ENCODE measurements at places on chromosomes 7 and 10.

DNA sequence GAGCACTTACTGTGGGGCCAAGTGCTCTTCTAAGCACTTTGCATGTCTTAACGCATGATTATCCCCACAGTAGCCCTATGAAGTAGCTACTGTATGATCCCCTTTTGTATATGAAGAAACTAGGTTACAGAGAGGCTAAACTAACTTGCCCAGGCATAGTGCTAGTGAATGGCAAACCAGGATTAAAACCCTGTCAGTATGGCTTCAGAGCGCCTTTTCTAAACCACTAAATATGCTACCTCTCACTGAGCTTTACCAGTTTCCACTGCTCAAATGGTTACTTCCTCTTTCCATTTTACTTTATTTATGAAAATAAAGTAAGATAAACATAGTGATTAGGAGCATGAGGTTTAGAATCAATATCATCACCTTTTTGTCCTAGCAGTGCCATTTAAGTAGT lies 73.6 kb downstream of the PODXL start:
- DNase-seq, result no peak

DNA sequence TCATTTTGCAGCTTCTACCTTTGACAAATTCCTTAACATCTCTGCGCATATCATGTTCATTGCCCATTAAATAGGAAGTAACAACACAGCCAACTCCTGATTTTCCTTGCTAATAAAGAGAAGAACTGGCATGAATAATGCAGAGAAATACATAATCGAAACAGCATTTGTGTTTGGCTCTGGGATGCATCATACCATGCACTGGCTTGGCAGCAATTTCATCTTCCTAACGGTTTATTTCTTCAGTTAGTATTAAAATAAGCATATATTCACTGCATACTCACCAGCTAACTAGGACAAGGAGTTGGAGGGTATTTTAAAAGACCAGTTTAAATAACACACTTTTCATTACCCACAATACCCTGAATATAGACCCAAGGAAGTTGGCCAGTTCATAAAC lies 132.5 kb downstream of the ITGA8 start:
- no peak for DNase-seq

DNA sequence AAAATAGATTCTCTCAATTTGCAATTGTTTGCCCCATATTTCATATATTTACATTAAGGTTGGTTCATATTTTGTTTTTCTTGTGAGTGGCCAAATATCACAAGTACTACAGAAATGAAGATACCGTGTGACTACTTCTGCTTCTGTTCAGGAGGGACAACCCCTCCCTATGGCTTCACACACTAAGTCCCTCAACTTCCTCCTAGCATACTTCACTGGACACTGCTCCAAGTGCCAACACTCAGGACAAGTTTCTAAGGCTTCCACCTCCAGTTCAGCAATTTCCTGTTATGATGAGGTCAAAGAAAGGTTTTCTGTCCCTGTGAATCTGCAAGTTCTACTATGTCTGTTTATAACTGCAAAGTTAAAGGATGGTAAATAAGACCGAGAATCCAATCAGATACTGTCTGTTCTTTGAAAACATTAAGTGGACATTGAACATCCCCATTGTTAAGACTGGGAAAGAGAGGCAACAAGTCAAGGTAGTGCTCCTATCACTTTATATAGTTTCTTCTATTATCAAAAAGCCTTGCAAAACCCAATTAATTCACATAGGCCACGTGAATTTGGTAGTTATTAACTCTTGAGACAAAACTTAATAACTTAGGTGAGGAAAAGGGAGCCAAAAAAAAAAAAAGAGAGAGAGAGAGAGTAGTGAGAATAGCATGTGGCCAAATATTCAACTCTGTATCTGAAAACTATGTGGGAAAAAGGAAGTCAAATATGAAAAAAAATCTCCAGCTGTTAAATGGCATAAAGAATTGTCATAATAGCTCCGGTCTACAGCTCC lies 81.3 kb upstream of the DKK1 start:
- DNase-seq, result no peak

- no peak for DNase-seq
Observed at GRCh38 chr7:75649462-75649861, 89.3 kb downstream of the HIP1 start.

DNA sequence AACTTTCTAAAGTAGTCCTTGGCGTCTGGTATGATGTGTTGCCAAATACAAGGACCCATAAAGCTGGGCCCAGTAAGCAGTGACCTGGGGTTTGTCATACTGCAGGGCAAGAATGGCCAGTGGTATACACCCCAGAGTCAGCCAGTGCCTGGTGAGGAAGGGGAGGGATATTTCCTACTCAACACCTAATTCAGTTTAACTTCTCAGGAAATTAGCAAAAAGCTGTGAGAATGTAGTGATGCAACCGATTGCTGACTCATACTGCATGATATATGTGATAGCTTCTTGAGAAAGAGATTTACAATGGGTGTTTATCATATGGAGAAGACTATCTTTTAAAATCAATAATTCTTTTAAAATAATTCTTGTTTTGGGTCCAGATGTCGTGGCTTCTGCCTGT lies 889.3 kb upstream of the CELF2 start:
- no peak for DNase-seq

DNA sequence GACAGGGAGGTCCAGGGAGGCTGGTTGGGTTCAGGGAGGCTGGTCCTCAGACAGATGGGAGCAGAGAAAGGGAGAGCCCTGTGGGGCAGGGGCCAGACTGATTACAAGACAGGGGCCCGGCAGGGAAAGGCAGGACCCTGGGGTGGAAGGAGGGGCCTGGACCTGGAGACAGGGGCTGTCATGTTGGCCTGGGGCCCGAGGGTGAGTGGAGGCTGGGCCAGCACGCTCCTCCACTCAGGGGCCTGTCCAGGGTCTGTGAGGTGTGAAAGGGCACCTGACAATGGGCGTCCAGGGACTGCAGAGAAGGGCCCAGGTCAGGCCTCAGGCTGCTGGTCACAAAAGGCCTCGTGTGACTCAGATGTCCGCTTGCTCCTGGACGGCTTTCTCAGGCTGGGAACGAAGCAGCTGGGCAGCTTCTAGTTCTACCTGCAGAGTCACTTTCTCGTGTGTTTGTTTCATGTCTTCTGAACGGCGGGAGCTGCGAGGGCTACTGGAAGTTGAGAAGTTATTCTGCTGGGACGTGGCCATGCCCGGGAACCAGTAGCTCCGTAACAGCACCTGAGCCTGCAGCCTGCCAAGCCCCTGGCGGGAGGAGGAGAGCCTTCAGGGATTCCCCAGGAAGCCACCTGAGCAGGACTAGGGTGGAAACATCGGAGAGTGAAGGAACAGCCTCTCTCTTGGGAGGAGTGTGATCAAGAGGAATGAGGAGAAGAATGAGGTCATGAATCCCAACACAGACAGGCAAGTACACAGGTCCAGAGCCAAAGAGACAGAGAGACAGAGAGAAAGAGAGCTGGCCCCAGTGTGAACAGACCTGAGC lies 65.8 kb downstream of the KLF6 start:
- DNase-seq, result no peak

DNA sequence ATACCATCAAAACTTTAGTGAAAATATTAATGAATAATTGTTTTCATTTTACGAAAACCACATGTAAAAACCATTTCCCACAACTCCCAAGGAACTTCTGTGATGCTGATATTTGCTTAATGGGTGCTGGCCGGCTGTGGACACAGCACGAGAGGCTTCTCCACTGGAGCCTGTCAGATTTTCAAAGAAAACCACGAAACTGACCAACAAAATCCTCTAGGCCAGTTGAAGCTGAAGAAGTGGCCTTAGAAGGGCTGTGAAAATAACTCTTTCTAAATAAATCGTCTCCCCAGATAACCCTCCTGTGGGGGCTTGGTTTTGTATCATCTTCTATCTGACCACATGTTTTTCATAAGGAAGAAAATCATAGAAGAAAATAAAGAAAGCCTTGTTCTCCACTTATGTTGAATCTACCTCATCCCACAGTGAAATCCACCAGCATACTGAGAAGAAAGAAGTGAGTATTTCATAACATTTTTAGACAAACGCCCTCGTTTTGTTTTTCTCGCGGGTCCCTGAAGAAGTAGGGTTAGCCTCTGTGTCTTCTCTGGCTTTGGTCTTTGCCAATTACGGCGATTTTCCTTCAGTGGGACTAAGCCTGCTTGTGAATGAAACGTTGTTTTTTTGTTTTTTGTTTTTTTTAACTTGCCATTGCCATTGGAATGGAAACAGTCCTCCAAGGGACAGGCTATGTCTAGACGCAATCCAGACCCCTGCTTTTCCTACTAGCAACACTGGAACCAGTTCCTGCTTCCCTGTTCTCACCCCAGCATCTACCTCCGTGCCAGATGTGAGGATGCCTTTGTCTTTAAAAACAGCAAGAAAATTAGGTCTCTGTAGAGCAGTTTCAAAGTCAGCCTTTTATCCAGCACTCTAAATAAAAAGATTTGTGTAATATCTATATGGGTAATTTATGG lies 123.9 kb downstream of the ADAM12 start:
- DNase-seq, result no peak

DNA sequence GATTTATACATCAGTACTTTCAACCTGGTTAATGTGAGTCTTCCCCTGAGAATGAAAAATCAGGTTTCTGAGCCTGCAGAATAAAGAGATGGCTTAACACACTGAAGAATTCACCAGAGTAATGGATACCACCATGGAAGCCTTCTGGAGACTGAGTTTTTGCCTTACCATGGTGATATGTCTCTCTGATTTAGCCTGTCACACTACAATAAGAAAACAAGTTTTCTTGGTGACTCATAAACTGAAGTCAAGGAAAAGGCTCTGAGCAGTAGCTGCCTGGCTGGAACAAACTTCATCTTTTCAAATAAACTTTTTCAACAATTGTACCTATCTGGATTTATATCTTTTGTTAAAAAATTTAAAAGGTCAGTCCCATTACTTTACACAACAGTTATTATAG lies 229.0 kb downstream of the PRPF18 start:
- no peak for DNase-seq

DNA sequence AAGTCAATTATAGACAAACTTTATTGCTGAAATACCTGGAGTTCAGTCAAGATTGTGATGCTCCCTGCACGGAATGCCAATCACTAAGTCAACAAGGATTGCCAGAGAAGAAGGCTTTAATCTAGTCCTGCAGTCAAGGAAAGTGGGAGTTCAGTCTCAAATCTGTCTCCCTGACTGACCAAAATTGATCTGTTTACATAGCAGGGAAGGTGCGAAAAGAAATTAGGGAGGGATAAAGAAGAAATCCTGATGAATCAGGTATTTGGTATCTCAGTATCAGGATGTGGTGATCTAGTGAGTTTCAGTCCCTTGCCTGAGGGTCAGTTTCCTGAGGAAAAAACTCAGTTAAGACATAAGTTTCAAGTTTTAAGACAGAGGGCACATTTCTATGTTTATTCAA lies 2.1 kb upstream of the AKR1D1 start:
- DNase-seq, result no peak

DNA sequence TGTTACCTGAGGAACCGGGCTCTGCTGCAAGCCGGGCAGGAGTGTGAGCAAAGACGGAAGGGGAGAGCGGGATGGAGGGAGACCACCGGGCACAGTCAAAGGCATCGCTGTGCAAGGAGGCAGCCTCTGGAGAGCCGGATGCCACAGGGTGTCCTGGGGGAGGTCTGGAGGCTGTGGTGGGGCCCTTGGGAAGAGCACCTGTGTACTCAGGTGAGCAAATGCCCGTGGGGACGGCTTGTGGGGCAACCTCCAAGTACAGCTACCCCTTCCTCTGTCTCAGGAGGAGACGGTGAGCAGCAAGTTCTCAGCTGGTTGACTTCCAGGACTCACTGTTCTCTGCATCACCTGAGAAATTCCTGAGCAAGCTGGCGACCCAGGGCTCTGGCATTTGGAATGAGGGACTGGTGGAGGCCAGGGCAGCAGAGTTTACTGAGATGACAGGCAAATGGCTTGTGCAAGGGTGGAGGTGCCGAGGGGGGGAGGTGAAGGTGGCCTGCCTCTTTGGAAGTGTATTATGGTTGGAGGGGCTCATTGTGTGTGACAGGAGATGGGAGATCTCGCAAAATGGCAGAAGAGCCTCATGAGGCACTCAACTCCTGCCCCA lies 345.2 kb upstream of the SHH start:
- DNase-seq, result no peak

DNA sequence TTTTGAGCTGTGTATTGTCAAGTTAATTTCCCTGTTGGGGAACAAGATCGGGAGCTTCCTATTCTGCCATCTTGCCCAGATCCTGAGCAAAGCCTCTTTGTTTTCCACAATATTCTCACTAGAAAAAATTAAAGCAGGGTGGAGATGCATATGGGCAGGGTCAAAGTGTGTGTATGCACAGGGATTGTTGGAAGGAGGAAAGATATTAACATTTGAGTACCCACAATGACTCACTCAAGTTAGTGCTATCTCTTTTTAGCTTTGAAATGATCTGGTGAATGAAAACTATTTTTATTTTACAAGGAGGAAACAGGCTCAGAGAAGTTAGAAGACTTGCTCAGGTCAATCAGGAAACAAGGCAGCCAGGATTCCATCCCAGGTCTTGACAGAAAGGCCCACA lies 6.7 kb upstream of the BTBD16 start:
- no peak for DNase-seq

GRCh38 chr10:102508506-102508905 lies 4.7 kb downstream of the SUFU start:
- no peak for DNase-seq

DNA sequence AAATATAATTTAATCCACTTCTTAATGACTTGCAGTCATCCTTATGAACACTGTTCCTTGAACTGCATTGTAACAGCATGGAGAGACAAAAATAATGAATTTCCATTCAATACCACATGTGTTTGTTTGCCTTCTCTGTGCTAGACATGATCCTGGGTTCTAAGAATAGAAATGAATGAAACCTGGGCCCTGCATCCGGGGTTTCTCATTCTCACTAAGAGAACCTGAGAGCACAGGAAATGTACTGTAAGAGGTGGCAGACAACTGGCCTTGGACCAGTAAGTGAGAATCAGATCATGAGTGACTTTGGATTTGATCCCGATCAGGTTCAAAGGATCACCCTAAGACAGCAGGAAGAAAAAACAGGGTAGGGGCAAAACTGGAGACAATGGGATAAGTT lies 37.2 kb upstream of the CUL1 start:
- DNase-seq, result no peak

DNA sequence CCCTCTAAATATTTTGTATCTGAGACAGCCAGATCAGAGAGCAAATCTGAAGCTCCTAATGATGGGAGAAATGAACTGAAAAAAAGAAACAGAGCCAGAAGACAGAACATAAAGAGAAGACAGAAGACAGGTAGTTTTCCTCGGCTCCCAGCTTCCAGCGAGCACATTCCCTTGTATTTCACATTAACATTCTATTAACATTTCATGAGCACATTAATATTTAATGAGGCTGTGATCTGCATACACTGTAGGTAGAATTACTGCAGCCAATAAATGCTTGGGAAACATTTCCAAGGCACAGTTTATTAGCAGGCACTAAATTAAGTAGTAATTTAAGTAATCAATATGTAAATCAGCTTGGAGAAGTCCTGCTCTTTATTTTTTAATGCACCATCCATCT lies 349.9 kb downstream of the ELMO1 start:
- no peak for DNase-seq

GRCh38 chr10:131777921-131778320 lies 122.9 kb upstream of the PPP2R2D start:
- no peak for DNase-seq

DNA sequence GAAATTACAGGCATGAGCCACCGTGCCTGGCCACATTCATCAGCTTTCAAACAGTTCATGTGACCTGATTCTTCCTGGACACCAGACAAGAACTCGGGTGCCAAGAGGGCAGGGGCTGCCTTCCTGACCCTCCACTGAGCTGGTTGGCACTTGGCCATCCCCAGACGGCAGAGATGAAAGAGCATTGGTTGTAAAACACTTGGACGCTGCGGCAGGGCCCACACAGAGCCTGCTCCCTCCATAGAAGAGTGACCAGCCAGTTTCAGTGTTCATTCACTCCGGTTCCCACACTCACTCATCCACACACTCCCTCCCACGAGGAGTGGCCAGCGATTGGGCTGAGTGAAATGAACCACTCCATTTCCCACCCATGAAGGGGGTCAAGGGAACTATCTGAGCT lies 112.3 kb downstream of the ITGB8 start:
- DNase-seq, result no peak
